PC-9 (cell line): ENCODE measurements at places on chromosomes 1 and 21.
A peak's percentile ranks its signal among the peaks of the same experiment; 100 is the strongest.

DNA sequence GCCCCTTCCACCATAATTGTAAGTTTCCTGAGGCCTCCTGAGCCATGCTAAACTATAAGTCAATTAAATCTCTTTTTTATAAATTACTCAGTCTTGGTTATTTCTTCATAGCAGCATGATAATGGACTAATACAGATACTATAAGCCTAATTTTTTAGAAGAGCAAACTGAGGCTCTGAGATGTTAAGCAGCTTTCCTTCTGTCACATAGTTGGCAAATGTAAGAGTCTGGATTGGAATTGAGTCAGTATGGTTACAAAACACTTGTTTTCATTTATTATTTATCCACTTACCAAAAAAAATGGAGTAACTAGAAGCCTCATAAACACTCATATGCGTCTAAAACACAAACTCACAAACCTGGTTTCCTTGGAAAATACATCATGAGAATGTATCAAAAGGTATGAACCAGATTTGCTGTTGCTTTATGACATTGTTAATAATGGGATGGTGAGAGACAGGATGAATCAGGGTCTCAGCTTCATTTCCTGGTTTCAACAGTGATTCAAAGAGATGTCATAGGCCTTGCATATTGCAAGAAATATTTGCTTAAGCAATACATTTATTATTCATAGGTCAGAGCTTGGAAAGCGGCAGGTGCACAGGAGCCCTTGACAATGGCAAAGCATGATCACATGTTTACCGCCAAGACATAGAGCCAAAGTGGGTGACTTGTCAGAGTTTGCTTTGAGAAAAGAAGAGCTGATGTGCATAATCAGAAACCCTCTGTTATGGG, 221.5 kb downstream of the GRIK1 start:
- peak; percentile 68 for DNase-seq
- H3K36me3 ChIP-seq = no peaks in the 10 kb centered on the region
- H3K4me3 ChIP-seq = no peak overlapping the region
- no peaks in the 10 kb centered on the region for H3K4me1 ChIP-seq
- H3K27me3 ChIP-seq = no peaks in the 10 kb centered on the region

DNA sequence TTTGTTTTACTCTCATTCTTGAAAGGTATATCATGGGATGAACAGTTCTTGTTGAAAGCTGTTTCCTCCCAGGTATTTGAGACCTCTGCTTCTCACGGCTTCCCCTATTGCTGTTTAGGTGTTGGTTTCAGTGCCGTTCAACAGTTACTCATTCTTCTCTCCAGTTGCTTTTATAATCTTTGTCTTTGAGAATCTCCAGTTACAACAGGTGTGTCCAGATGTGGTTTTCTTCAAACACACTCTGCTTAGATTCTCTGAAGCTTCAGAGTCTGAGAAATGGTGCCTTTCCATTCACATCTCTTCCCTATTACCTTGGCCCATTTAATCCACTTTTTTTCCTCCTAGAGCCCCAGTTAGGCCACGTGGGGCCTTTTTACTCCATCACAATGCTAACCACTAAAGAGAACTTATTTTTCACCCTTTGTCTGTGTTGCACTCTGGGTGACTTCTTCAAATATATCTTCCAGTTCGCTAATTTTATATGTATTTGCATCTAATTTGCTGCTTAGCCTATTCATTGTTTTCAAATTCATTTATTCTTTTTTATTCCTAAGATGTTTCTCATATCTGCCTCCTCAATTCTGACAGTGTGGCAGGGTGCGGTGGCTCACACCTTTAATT, 46.7 kb upstream of the SLC19A1 start:
- no peak for DNase-seq
- peaks cover 37% of the 10 kb centered on the region for H3K27me3 ChIP-seq
- H3K4me3 ChIP-seq = no peak overlapping the region
- H3K27ac ChIP-seq = no peak overlapping the region
- H3K4me1 ChIP-seq = no peaks in the 10 kb centered on the region
- no peaks in the 10 kb centered on the region for H3K36me3 ChIP-seq

DNA sequence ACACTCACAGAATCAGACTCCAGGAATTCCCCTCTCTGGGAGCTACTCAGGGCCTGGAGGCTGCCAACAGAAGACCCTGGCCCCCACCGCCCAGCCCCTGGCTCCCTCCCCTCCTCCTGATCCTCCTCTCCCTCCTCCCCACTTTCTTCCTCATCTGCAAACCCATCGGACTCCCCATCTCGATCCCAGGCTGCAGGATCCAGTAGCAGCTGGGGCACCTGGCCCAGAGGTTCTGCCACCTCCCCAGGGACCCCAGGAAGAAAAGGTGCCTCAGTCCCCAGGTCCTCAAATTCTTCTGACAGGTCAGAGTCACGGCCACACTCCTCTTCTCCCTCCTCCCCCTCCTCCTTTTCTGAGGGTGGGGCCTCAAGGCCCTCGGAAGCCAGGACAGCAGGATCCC, 7.4 kb downstream of the NES start:
- peaks cover 9% of the 10 kb centered on the region for H3K4me1 ChIP-seq
- H3K27ac ChIP-seq = no peak overlapping the region
- no peak for DNase-seq
- no peak overlapping the region for H3K4me3 ChIP-seq
- no peaks in the 10 kb centered on the region for H3K36me3 ChIP-seq

- H3K27me3 ChIP-seq = no peaks in the 10 kb centered on the region
- DNase-seq = no peak
- H3K27ac ChIP-seq = no peak overlapping the region
- no peak overlapping the region for H3K4me3 ChIP-seq
- no peaks in the 10 kb centered on the region for H3K4me1 ChIP-seq
These were observed 26.6 kb downstream of the RPS6KA1 start for GRCh38 chr1:26556111-26556510.

- no peaks in the 10 kb centered on the region for H3K4me1 ChIP-seq
- no peaks in the 10 kb centered on the region for H3K27me3 ChIP-seq
- no peak for DNase-seq
- H3K4me3 ChIP-seq = no peak overlapping the region
- H3K36me3 ChIP-seq = no peaks in the 10 kb centered on the region
These were observed 235.1 kb downstream of the GRIK1 start for GRCh38 chr21:29704719-29705118.
